ENCODE measurements at places on chromosomes 5 and 9.

DNA sequence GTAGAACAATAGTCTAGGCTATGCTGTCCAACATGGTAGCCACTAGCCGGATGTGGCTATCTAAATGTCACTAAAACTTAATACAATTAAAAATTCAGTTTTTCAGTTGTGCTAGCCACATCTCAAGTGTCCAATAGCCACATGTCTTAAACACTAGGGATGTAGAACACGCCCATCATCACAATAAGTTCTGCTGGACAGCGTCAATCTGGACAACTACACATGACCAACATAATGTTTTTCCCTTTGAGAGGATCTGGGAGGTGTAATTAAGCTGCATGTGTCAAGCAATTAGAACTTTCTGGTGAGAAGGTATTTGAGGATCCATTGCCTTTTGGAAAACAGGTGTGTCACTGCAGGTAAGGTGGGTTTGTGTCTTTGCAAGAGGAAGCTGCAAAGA, 424.6 kb upstream of the WWC1 start:
- no peak for DNase-seq

DNA sequence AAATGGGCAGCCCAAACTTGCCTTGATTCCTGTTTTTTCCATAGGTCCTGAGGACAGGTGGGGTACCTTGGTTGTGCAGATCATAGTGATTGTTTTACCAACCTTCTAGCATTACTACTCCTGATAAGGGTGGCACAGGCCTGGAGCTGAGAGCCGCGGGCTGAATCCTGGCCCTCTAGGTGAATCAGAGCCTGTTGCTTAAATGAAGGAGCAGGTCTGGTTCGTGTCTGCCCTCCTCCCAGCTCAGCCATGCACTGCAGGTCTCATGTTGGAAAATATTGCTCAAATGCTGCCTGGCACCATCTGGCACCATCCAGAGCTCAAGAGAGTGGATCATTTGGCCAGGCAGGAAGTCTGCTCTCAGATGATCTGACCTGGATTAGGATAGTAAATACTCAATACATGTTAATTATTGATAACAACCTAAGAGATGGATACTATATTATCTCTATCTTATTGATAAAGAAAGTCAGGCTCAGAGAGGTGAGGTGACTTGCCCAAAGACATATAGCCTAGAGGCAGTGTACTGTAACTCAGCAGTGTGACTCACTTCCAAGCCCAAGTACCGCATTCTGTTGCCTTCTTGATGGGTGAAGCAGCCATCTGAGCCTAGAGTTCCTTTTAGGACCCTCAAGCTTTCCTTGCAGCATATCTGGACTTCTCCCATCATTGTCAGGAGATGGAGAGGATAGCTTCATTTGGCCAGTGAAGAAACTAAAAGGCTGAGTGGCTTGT, 104.3 kb upstream of the PITX1 start:
- DNase-seq = peak; percentile 38

GRCh38 chr5:33531824-33532223, 91.1 kb downstream of the TARS1 start:
- no peak for DNase-seq

DNA sequence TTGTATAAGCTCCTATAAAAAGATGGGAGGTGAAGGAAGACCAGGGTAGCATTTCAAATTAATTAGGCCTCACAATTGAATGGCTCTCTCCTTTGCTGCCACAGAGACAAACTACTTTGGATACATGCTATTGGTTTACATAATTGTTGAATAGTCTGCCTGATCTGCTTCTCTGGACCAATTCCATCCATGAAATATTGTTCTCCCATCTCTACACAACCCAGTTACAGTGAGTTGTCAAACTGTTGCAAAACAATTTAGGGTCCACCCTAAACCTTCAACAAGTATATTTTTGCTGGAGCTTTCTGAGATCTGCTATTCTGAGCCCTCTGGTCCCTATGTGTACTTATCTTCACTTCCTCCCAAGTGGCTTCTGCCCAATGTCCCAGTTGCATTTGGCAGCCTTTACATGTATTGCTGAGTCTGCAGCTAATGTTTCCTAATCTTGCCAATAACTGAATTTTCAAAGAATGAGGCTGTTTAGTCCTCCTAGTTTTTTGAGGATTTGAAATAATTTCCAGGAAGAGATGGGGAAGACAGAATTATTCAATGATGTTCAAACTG, 38.9 kb downstream of the AGTPBP1 start:
- no peak for DNase-seq

GRCh38 chr5:177402271-177403043, 2.0 kb upstream of the PFN3 start:
- no peak for DNase-seq

GRCh38 chr9:89112243-89112642, 66.4 kb downstream of the SHC3 start:
- no peak for DNase-seq
